Stimulated activated CD4-positive, alpha-beta T cell treated with anti-CD3 and anti-CD28 coated beads, Interleukin-12 subunit alpha, Interleukin-12 subunit beta, amount 100 ng/mL, for 24 hours (primary cell): ENCODE measurements at places on chromosomes 11 and 22.

GRCh38 chr11:10779086-10779485, 28.0 kb downstream of the CTR9 start:
- DNase-seq: no peak

- no peak for DNase-seq
These were observed 22.6 kb downstream of the POU2AF3 start for GRCh38 chr11:111320728-111321568.

- DNase-seq: no peak
These were observed 759.4 kb downstream of the OPCML start for GRCh38 chr11:132772703-132773545.

- DNase-seq: no peak
These were observed 74.3 kb downstream of the MICAL2 start for GRCh38 chr11:12184699-12185098.

DNA sequence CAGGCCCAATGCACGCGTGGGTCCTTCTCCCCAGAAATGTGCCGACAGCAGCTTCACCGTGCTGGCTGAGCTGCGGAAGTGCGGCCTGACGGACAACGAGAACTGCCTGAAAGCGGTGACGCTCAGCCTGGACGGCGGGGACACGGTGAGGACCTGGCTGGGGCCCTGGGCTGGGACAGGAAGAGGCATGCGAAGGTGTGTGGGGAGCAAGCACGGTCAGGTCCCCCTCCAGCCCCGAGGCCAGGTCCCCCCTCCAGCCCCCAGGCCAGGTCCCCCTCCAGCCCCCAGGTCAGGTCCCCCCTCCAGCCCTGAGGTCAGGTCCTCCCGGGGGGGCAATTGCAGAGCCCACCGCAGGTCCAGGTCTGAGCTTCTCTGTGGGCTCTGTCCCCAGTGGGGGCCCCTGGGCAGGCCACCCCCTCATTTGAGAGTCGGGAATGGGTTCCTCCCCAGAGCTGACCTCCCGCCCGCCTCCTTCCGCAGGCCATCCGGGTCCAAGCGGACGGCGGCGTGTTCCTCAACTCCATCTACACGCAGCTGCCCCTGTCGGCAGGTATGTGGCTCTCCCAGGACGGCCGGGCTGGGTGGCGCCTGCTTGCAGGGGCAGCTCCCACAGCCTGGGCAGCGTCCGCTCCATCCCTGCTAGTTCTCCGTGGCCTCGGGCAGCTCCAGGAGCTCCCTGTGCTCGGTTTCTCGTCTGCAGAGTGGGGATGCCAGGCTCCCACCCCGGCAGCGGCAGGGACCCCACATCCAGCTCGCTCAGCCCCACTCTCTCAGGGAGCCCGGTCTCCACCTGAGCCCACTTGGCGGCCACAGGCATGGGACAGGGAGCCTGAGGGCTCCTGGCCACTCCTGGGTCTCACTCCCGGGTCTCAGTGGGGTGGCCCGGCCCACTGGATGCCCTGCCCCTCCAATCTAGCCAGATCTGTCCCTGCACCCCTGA, 7.9 kb downstream of the MUC5B start:
- no peak for DNase-seq

DNA sequence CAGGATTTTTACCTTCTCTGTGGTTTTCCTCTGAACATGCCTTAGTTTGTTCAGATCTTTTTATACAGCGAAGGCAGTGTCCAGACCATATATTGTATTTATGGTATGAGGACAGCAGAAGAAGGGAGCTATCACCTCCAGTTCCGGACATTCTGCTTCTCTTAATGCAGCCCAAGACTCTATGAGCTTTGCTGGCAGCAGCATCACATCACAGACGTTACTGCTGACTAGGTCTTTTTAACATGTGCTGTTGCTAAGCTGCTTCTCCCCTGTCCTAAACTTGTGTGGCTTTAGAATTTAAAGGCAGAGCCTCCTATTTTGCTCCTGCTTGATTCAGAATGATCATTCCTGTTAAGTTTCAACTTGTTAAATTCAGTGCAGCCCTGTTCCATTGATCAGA, 13.4 kb downstream of the MICAL2 start:
- no peak for DNase-seq

- no peak for DNase-seq
These were observed 92.3 kb upstream of the TEAD1 start for GRCh38 chr11:12581923-12582322.

GRCh38 chr11:18312663-18313420, 9.1 kb downstream of the HPS5 start:
- no peak for DNase-seq

DNA sequence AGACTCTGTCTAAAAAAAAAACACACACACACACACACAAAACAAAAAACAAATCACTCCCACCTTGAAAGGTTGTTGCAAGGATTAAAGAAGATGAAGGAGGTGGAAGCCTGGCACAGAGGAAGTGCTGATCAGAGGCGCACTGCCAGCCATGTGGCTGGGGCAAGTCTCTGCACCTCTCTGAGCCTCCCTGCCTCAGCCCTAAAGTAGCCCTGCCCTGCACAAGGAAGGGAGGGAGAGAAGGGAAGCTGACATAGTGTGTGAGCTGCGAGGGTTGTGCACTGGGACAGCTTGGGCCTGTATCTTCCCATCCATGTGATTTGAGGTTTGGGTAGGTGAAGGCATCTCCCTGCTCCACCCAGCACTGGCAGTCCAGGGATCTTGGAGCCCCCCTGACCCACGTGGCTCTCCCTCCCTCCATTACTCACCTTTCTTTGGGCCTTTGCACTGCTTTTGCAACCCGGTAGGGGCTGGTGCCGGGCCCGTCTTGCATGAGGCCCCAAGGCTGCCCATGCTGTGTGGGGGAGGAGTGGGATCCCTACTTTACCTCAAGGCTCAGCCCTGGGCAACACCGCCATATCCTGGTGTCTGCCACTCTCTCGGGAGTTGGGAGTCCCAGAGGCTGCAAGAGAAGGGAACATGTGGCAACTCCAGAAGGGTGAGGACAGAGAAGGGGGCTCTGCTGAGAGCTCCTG, 30.5 kb downstream of the IFT27 start:
- DNase-seq: no peak

GRCh38 chr11:76629116-76629852, 41.3 kb downstream of the LRRC32 start:
- DNase-seq: no peak

GRCh38 chr11:31231601-31232000, 137.9 kb downstream of the DCDC1 start:
- no peak for DNase-seq

DNA sequence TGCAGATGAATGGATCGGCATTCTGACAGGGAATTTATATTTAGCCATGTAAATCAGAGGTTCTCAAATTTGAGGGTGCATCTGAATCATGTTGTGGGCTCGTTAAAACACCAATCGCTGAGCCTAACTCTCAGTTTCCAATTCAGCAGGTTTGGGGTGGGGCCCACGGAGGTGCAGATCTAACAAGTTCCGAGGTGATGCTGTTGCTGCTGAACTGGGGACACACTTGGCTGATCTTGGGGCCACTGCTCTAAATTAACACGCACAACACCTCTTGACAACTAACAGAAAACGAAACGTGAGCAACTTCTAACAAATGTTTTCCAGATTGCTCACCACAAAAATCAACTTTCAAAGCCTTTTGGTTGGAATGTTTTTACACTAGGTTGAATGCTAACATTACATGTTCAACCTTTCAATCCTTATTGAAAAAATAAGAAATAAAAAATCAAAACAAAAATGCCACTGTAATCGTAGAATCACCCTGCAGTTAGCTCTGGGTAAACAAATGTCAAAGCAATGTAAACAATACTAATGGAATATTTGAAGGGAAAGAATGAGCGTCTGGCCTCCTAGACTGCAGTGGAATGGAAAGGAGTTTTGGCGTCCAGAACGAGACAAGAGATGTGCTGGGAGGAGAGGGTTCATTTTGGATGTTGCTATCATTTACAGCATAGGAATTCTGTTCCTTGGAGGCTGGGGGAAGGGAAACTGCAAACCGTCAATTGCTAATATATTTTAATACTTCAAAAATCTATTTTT, 68.3 kb upstream of the SLC6A5 start:
- no peak for DNase-seq

GRCh38 chr22:45503050-45503815, 550 bp downstream of the FBLN1 start:
- DNase-seq: no peak

DNA sequence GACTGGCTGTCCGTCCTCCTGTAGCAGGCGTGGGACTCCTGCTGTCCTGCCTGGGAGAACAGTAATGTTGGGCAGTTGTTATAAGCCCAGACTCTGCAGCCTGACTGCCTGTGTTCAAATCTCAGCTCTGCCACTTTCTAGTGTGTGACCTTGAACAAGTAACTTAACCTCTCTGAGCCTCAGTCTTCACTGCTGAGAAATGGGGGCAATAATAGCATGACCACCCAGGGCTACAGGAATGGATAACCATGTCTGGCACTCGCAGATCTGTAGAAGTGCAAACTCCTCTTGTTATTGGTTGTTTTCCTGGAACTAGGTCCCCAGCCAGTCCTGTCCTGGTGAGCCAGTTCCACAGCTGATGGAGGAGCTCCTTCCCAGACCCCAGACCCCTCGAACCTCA, 69.7 kb downstream of the TP53I11 start:
- no peak for DNase-seq

GRCh38 chr11:131609921-131610320, 239.5 kb downstream of the NTM start:
- no peak for DNase-seq

GRCh38 chr22:26592421-26592891, 2.5 kb upstream of the TPST2 start:
- DNase-seq: peak; percentile 26

GRCh38 chr11:118715837-118716260, 36.4 kb upstream of the TREH start:
- no peak for DNase-seq

DNA sequence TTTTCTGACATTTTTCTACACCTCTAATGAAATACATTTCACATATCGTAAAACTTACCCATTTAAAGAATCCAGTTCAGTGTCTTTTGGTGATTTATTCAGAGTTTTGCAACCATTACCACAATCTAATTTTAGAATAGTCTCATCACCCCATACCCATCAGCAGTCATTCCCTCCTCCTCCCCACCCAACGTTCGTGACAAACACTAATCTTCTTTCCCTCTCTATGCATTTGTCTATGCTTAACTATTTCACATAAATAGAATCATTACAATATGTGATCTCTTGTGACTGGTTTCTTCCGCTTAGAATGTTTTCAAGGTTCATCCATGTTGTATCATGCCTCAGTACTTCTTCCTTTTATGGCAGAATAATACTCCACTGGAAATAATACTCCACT, 9.5 kb downstream of the TTC28 start:
- no peak for DNase-seq

GRCh38 chr11:45812581-45813548, 7.9 kb downstream of the SLC35C1 start:
- no peak for DNase-seq

GRCh38 chr11:44085330-44085729, 10.1 kb upstream of the EXT2 start:
- no peak for DNase-seq

- DNase-seq: no peak
These were observed 1.1 kb downstream of the FEN1 start for GRCh38 chr11:61793829-61794204.

- DNase-seq: no peak
These were observed 128.6 kb upstream of the SNX19 start for GRCh38 chr11:131044851-131045250.

DNA sequence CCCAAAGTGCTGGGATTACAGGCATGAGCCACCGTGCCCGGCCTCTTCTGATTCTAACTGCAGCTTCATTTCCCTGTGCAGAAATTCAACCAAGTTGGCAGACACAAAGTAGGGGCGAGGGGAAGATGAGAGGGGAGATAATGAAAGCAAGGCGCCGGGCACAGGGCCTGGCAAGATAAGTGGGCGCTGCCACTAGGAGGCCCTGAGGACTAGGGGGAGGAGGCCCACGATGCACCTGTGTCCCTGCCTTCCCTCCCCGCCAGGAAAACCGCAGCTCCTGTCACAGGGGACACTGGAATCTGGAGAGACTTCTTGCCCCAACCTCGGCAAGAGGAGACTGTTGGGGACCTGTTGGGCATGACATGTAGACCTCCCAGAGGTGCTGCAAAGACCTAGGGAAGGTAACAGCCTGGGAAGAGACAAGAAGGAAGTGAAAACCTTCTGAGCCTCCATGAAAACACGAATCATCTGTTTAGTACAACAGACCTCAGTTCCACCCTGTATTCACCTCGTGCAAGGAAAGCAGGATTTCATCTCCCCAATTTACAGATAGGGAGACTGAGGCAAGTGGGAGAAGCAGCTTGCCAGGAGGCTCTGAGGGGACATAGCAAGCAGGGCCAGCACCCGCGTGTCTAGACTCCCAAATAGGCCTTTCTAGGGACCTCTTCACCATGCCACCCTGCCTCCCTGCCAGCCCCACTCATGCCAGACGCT, 3.1 kb upstream of the LGALS1 start:
- no peak for DNase-seq

GRCh38 chr11:86469491-86470388, 95.1 kb downstream of the CCDC81 start:
- DNase-seq: no peak

DNA sequence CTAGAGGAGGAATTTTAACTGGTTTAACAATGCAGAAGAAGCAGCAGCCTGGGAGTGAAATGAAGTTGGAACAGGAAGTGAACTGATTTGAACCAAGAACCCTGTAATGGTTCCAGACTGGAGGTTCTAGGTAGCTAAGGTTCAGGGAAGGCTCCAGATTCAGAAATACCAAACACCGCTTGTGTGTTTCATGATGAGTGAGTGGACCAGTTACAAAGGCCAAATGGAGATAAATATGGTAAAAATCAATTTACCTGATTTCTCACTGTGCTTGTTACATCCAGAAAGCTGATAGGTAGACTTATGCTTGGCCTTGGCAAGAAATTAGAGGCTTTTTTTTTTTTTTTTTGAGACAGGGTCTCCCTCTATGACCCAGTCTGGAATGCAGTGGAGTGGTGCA, 12.9 kb downstream of the ATG13 start:
- no peak for DNase-seq

DNA sequence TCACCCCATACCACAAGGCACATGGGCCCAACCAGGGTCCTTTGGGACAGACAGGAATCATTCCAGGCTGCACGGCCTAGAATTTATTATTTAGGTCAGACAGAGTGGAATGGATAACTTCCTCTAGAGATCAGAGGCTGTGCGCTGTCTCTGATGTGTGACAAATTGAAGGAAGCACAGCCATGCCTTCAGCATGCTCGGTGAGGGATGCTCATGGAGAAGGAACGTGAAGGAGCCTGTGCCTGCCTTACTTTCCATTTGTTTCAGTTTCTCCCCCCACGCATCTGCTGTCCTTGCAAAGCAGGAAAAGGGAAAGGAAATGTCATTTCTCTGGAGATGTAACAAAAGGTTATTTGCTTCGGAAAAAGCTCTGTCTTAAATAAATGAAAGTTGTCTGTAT, 644.1 kb downstream of the OPCML start:
- DNase-seq: no peak

- DNase-seq: no peak
These were observed 260.8 kb upstream of the POU2AF2 start for GRCh38 chr11:110984693-110985092.

GRCh38 chr11:44229098-44229497, 80.8 kb downstream of the ALX4 start:
- DNase-seq: no peak
